ENCODE measurements at places on chromosomes 5 and 9.

DNA sequence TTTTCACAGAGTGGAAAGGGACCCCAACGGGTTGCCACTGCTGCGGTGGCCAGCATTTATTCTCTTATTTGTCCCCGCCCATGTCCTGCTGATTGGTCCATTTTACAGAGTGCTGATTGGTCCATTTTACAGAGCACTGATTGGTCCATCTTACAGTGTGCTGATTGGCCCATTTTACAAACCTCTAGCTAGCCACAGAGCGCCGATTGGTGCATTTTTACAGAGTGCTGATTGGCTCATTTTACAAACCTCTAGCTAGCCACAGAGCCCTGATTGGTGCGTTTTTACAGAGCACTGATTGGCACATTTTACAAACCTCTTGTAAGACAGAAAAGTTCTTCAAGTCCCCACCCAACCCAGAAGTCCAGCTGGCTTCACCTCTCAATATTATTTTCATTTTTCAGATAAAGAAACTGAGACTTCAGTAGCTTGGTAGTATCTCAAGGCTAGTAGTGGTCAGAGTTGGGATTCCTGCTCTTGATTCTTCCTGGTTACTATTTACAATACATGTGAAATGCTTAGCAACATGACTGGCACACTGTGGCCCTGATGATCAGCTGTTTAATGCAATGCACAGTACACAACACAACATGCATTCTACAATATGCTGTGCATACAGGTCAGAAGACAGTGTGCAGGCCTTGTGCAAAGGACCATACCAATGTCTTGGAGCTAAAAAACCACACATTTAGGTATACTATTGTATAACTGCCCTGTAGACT, 63.6 kb upstream of the BOD1 start:
- no peak for DNase-seq

- DNase-seq: no peak
These were observed 157.5 kb upstream of the MAP1B start for GRCh38 chr5:71949772-71950171.

- no peak for DNase-seq
These were observed 534.1 kb downstream of the ANXA1 start for GRCh38 chr9:73685786-73686185.

DNA sequence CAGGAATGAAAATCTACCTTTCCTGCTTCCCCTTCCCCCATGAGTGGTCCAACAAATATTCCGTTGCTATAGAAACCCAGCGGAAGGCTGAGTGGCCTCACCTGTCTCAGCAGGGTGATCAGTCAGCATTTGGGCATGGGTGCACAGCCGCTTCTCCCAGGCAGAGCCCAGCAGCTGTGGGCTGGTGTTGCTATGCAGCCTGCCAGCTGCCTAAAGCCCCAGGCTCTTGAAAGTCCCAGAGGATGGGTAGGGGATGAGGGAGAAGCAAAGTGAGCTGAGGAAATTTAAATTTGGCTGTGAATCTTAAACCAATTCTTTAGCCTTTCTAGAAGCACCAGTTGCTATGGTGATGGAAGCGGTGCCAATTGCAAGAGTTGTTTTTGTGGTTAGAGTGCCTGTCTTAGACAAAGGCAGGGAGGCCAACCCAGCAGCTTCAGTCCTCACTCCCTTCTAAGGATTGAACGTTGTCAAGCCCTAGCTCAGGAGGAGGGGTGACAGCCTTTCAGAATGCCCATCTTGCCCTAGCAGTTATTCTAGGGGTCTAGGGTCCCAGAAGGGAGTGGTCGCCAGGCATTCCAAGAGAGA, 151.5 kb upstream of the PITX1 start:
- DNase-seq: peak; percentile 31

GRCh38 chr5:72622170-72622760, 115.1 kb upstream of the ZNF366 start:
- no peak for DNase-seq

DNA sequence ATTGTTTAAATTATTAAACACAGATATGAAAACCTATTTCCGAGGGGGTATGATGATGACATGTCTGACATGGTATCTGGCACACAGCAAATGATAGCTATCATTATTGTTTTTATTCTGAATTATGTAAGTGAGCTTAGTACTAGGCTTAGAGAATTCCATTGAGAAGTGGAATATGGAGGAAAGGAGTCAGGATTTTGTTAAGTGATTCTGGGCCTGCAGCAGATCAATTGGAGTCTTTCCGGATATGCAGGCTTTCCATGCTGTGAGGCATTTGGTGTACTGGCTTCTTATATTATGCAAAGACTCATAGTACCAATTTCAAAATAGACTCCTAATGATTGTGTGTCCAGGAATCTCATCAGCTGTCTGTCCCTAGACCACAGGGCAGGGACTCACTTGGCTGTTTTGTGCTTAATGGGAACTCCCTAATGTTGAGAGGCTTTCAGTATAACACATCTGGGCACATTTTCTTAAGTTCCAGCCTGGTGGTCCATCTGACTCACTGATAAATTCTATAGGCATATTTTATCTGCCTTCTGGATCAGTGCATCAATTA, 180.0 kb upstream of the KLF9 start:
- DNase-seq: peak; percentile 43

GRCh38 chr5:81195335-81195929, 37.7 kb upstream of the CKMT2 start:
- DNase-seq: no peak

- no peak for DNase-seq
These were observed 1083.4 kb upstream of the CDH18 start for GRCh38 chr5:21071421-21071820.

DNA sequence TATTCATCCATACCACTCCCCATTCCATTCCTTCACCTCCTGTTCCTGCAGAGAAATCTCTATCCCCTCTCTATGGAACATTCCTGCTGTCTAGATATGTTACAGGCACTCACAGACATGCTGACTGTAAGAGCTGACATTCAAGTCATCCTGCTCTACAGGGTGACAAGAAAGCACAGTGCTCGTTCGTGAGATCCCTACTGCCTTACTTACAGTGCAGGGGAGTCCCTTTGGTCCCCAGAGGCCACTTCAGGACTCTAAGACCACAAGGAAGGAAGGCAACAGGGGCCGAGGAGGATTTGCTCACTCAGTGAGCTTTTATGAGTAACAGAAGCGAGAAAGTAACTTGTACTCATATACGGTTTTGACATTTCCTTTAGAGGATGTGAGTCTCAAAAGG, 110.5 kb downstream of the GAS1 start:
- no peak for DNase-seq

DNA sequence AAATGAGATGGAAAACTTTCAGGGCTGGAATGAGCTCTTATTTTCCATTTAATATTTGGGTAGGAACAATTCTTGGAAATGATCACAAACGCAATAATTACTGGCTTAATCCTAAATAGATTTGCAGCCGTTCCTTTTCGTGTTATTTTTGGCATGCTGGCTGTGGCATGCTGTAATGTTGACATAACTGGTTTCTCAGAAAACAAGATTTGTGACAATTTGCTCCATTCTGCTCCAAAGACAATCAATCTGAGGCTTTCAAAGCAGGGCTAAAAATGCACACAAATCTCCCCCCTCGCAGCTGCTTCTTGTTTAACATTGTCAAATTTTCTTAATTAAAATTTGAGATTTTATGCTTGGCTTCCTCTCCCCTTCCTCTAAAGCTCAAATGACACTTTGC, 151.2 kb downstream of the TTC39B start:
- no peak for DNase-seq

- peak; percentile 50 for DNase-seq
These were observed 20.5 kb downstream of the EQTN start for GRCh38 chr9:27276193-27277030.

GRCh38 chr5:98529321-98529720, 244.1 kb upstream of the RGMB start:
- no peak for DNase-seq

DNA sequence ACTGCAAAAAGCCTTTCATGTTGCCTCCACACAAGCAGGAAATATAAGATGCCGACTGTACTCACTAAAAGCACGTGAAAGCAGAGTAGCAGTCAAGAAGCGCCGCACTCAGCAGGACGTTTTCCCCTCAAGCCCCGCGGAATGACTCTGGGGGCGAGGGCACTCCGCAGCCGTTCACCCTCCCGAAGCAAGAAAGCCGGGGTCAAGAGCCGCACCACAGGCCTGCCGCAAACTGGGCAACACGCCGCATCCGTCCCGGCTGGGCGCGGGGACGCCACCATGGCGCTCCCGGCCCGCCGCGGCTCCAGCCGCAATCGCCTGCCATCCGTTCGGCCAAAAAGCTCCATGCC, 364 bp downstream of the RPS6 start:
- peak; percentile 36 for DNase-seq

DNA sequence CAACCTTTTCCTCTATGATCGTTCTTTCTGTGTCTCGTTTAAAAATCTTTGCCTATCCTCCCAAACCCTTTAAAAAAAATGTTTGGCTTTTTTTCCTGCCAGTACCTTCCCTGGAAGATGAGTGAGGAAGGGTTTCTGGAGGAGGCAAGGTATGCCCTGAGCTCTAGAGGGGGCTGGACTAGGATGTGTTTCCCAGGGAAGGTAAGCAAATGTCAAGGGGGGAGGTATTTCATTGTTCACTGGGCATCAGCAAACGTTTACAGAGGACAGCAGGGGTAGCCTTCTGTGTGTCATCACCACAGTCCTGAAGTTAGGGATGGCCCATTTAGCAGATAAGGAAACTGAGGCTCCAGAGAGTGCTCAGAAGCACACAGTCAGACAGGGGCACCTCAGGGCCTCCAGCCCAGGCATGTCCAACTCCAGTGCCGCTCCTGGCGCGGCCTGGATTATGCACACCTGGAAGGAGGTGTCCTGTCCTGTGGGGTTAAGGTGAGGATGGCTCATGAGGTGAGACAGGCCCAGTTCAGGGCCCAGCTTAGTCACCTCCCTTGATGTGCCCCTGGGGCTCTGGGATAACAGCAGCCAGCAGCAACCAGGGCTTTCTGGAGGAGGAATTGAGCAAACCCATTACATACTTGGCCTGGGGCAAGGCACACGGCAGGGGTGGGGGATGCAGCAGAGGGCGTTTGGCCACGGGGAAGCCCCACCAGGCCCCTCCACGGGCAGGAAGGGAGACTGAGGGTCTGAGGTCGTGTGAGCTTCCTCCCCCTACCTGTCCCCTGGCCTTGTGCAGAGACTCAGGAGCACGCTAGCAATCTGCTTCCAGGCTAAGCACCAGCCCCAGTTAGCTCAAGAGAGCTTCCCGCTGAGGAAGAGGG, 100.3 kb upstream of the LMX1B start:
- DNase-seq: no peak

GRCh38 chr9:117485176-117485575, 70.3 kb upstream of the ASTN2 start:
- no peak for DNase-seq

GRCh38 chr9:131406563-131407436, 12.9 kb downstream of the PRRC2B start:
- DNase-seq: no peak

DNA sequence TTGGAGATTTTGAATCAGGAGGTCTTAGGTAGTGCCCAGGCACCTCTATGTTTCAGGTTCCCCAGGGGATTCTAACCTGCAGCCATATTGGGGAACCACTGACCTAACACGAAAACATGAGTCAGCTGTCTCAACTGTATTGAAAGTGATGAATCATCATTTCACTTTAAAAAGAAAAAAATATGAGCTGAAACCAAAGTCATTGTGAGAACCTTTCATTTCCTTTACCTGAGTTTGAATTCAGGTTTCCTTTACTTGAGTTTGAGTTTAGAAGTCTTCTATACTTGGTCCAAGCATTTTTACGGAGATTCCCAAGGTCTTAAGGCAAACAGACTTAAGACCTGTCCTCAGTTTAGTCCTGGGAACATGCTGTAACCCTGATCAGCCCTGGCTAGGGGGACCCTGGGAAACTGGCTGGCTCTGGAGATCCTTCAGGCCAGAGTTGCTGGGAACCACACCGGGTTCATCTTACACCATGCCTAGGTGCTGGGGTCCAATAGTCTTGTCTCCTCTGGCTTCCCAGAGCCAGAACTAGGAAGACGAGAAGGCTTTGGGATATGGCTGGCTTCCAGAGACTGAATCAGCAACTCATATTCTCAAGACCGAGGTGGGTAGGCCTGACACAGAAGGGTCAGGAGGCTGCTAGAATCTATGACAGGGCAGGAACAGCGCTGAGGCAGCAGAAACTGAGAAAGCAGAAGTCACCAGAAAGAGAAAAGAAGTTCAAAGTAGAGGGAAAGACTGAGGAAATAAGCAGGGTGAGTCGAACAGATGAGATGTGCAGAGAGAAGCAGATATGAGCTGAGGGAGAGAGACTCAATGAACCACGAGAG, 16.4 kb upstream of the PDCD1LG2 start:
- peak; percentile 93 for DNase-seq

DNA sequence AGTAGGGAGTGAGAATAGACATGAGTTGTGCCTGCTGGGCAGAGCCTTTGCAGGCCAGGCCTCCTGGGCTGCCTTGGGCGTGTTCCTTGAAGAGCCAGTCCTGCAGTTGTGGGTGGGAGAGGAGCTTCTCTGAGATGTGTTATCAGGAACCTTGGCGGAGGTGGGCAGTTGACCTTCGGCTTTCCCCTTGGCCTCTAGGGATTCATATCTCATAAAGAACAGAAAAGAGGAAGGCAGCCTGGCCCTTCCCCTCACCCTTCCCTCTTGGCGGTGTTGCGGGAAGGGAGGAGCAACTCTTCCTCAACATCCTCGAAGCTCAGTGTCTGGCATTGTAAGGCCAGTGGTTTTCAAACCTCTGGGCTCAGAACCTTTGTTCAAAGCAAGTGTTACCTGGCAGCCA, 59.2 kb downstream of the DAPK1 start:
- no peak for DNase-seq

GRCh38 chr9:133945314-133945975, 46.7 kb downstream of the VAV2 start:
- no peak for DNase-seq

GRCh38 chr5:154543380-154543779, 65.4 kb upstream of the HAND1 start:
- peak; percentile 6 for DNase-seq

DNA sequence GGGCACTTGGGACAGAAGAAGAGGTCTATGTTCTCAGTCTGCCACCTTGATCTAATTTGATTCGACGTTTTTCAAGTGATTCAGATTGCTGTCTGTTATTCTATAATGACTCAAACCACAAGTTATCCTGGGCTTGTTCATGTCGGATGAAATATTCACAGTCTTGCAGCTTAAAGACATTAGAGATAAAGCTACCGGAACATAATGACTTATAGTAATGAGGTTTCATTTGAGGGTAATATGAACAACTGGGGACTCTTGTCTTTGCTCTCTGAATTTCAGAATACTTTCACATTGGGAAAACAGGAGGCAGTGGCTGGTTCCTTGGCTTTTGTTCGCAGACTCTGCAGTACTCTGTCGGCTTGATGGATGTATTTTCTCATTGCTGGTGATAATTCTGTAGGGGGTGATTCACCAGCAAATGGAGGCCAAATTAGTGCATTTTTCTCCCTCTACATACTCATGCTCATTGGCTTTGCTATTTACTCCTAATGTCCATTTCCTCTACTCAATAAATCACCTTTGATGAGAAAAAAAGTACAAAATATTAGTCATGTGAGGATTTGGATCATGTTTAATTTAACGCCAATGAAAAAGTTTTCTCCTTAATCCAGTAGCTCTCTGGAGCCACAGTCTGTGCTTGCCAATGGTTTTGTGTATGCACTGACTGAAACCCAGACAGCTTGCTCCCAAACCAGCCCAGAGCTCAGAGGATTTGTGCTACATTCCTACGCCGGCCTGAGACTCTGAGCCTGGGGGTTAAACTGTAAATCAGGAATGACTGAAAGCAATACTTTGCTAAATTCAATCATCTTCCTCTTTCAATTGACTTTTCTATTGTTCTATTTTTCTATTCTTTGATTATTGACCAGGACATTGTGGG, 154.7 kb upstream of the ANKH start:
- peak; percentile 32 for DNase-seq

All from HCEC 1CT (cell line).